ENCODE measurements at places on chromosomes 1 and 21. TPM values are rescaled to one million over a fixed set of nuclear protein-coding genes. Genes with fewer than 3 reads are reported as not detected.

The AGO4 gene
- total RNA-seq = 12.2 TPM

The RNPEP gene
- total RNA-seq = 37.3 TPM

The SHE gene
- total RNA-seq = 0.04 TPM

The DLGAP3 gene
- total RNA-seq = 6.0 TPM

The KIF17 gene
- total RNA-seq = not detected

The XCL1 gene
- not detected for total RNA-seq

The SRGAP2B gene
- 23.3 TPM for total RNA-seq

The MAP7D1 gene
- total RNA-seq = 56.5 TPM

The LCE1B gene
- not detected for total RNA-seq
